Karpas-422 (cell line): ENCODE measurements at places on chromosomes 6 and 20.

DNA sequence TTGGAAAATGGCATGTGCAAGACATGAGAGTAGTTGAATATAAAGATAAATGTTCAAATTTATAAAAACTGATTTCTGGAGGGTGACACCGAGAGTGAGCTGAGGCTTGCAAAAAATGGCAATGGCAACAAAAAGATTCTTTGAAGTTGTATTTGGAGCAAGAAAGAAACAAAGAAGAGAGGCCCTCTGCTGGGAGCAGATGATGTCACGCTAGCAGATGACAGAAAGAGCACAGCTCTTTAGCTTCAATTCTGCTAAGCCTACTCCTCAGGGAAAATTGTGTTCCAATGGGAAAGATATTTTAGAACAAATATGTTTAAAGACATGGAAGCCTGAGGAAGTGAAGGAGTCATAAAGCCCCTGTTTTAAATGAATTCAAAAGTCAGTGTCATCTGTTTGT, 125.3 kb upstream of the NOX3 start:
- no peaks in the 10 kb centered on the region for H3K27me3 ChIP-seq
- H3K36me3 ChIP-seq, result no peaks in the 10 kb centered on the region
- no peak overlapping the region for H3K4me3 ChIP-seq
- no peaks in the 10 kb centered on the region for H3K4me1 ChIP-seq
- no peak for DNase-seq
- H3K27ac ChIP-seq, result no peak overlapping the region

GRCh38 chr20:1204113-1204512, 859 bp downstream of the C20orf202 start:
- no peak overlapping the region for H3K27ac ChIP-seq
- no peaks in the 10 kb centered on the region for H3K27me3 ChIP-seq
- H3K4me3 ChIP-seq, result no peak overlapping the region
- DNase-seq, result no peak
- no peaks in the 10 kb centered on the region for H3K4me1 ChIP-seq
- H3K36me3 ChIP-seq, result no peaks in the 10 kb centered on the region

DNA sequence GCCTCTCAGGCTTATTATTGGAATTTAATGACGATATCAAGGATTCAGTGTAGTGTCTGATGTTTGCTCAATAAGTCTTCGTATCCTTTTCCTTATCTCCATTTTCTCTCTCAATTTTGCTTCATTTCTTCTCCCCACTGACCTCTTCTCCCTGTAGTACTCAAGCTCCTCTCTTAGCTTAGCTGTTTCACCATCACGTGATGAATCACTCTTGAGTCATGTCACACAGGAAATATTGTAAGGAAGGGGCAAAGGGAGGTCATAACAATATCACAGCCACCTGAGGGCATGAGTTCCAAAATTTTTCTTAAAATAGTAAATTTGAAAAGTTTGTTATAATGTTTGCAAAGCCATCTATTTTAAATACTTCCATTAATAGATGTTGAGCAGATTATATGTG, 392.2 kb upstream of the MARCKS start:
- H3K27ac ChIP-seq, result no peak overlapping the region
- H3K36me3 ChIP-seq, result no peaks in the 10 kb centered on the region
- no peak overlapping the region for H3K4me3 ChIP-seq
- no peak for DNase-seq
- no peaks in the 10 kb centered on the region for H3K27me3 ChIP-seq

DNA sequence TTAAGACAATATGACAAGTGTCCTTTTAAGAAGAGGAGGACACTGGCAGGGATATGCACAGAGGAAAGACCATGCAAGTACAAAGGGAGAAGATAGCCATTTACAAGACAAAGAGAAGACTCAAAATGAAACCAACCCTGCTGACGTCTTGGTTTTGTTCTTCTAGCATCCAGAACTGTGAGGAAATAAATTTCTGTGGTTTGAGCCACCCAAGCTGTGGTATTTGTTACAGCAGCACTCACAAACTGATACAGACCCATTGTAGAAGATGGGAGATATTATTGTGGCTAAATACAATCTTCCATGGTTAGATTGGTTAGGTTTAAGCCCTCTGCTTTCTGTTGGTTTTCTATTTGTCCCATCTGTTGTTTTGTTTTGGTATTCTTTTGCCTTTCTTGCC, 88.6 kb upstream of the SLC35F1 start:
- no peak overlapping the region for H3K4me3 ChIP-seq
- H3K36me3 ChIP-seq, result no peaks in the 10 kb centered on the region
- no peaks in the 10 kb centered on the region for H3K4me1 ChIP-seq
- no peak overlapping the region for H3K27ac ChIP-seq
- H3K27me3 ChIP-seq, result no peaks in the 10 kb centered on the region
- DNase-seq, result no peak

GRCh38 chr6:158819977-158820622, 932 bp upstream of the EZR start:
- H3K4me1 ChIP-seq, result peaks cover 30% of the 10 kb centered on the region
- no peak overlapping the region; the same call in 1 of the 2 replicates for H3K4me3 ChIP-seq
- no peak for DNase-seq
- no peak overlapping the region for H3K27ac ChIP-seq
- H3K27me3 ChIP-seq, result no peaks in the 10 kb centered on the region
